ENCODE measurements at places on chromosomes 7 and 10.

GRCh38 chr7:23334482-23335056 is 35.4 kb downstream of the MALSU1 start:
- no peak for DNase-seq

DNA sequence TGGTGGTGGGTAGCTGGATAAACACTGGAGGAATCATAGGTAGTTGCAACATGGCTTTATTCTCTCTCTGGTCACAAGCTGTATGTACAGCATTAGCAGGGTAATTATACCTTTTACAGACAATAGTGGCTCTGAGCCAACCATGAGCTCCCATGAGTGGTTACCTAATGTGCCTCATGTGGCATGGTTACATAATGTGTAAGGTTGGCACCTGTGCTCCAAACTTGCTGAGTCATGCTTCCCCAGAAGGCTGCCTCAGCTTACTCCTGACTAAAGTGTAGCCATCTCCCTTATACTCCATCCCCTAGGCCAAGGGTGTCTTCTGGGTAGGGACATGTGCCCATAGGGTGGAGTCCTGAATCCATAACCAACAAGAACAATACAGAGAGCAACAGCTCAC is 345.3 kb upstream of the SEMA3C start:
- no peak for DNase-seq

- DNase-seq: no peak
Measured at GRCh38 chr7:27073076-27073475, 22.7 kb downstream of the HOXA1 start.

- no peak for DNase-seq
Measured at GRCh38 chr10:55446441-55447002, 645.5 kb upstream of the PCDH15 start.

- no peak for DNase-seq
Measured at GRCh38 chr10:100652406-100653135, 92.8 kb upstream of the PAX2 start.

DNA sequence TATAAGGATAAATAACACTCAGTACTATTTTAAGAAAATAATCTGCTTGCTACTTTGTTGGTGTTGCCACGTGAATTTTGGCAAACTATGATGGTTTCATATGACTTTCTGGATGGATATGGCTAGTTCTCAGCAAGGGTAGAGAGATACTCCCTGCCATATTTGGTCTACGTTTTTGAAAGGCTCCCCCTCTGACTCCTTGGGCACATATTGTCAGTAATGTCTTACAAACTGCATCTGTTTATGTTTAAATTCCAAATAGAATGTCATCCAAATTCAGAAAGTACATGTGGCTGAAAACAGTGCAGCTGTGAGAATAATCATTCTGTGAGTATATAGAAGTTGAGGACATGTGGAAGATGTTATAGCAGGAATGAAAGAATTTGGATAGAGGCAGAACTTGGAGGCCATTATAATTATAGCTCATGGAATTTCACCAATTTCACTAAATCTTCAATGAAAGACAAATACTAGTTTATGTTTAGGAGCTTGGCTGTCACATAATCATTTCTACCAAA is 107.8 kb downstream of the SRI start:
- no peak for DNase-seq
